ENCODE measurements at places on chromosomes 1 and 21. TPM values are rescaled to one million over a fixed set of nuclear protein-coding genes. Genes with fewer than 3 reads are reported as not detected.

GRCh38 chr21:26212220-26212619, 41.6 kb upstream of the APP start:
- no peak for DNase-seq

The BSND gene
- not detected for total RNA-seq

- DNase-seq = peak; percentile 13
These were observed 160.3 kb downstream of the PTPRU start for GRCh38 chr1:29396438-29397255.

The OLFML2B gene
- total RNA-seq = 216 TPM

The WNT3A gene
- not detected for total RNA-seq

DNA sequence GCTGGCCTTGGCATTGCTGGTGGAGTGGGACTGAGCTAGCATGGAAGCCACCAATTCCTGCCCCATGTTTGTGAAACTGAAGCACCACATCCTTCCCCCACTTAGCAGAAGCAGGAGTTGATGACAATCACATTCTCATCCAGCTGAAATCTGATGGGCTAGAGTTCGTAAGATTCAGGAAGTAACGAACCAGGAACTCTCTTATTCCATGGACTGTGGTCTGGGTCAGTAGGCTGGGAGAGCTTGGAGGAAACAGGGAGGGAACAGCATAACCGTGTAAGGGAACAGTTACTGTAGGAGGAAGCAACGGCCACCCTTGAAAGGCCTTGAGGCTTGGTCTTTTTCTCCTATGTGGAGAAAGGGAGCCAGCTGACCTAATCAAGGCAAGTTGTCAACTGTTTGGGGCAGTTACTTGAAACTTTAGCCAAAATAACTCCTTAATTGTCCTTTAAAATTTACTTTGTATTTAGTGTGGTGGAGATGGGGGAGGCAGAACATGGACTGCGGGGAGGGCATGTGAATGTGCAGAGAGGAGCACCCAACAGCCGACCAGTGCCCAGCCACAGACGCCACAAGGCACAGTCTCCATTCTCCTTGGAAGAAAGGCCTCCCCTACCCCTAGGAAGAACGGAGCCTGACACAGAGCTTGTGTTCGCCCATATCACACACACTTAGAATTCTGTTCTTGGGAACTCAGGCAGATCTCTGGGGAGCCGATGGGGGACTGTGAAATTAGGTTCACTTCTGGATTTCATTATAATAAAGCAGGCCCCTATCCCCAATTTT, 2.0 kb upstream of the COQ8A start:
- no peak for DNase-seq
